Stimulated activated CD4-positive, alpha-beta T cell treated with anti-CD3 and anti-CD28 coated beads, Interleukin-1b, Interleukin-23, amount 100 ng/mL, for 24 hours (primary cell): ENCODE measurements at places on chromosomes 3 and 15.

DNA sequence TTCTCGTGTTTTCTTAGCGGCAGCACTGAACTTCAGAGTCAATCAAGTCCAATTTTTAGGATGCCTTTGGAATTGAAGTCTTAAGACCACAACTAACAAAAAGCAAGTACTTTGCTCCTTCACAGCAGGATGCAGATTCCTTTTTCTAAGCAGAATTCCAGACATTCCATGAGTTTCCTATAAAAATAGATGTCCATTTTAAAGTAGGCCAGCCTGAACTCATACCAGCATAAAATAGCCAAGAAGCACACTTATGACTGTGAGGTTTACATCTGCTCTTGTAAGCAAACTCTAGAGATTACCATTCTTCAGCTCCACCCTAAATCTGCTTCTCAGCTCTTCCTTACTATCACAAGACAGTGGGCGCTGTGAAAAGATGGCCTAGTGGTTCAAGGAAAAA, 85.8 kb downstream of the THBS1 start:
- no peak for DNase-seq

DNA sequence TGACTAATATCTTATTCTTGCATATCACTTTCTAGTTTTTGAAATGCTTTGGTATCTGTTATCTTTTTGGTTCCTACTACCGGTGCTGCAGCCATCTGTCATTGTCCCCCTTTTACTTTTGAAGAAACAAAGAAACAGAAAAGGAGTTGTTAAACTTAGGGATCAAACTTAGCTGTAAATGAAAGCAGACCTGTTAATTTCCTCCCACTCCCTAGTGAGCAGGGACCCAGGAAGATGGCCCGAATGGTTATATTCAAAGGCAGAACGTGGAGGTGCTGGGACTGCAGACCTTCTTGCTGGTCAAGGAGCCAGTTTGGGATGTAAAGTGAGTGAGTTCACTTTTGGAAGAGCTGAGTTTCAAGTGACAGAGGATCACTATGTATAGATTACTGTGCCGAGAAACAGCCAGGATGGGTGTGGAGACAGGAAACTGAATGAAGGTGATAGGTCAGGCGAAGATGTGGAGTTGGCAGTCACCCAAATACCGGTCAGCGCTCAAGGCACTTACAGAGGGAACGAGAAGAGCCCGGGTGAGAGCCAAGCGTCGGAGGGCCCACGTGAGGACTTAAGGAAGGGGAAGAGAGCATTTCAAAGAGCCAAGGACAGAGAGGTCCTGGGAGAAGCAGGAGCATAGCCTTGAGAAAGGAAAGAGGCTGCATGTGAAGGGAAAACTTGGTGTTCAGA, 20.1 kb downstream of the KBTBD8 start:
- no peak for DNase-seq

DNA sequence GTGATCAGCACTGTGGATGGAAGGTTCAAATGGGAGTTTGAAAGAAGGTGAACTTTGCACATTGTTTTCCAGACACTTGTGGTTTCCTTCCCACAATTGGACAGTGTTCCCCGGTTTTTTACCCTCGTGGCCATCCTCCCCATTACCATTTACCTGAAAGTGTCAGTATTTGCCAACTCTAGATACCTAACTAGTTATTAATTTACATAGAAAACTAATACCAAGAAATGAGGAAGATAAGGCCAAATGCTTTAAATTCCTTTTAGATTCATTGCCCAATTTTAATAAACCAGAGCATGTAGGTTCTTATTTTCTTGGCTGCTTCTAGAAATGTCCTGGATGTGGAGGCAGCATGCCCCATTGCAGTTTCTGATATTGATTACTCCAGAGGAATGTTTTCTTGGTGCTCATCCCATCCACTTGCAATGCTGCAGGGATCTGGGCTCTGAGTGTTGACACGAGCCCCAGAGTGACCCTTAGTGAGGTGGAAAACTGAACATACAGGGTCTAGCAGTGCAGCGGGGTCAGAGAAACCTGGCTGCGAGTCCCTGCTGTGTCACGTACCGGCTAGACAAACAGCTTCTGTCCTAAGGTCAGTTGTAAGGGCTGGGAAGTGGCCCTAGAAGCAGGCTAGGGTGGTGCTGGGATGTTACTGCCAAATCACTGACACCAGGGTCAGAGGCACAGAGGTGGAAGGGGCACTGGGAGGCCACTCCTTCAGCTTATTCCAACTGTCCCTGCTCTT, 23.5 kb downstream of the LSM3 start:
- DNase-seq, result no peak

GRCh38 chr15:50236433-50236832, 29.1 kb downstream of the HDC start:
- no peak for DNase-seq

DNA sequence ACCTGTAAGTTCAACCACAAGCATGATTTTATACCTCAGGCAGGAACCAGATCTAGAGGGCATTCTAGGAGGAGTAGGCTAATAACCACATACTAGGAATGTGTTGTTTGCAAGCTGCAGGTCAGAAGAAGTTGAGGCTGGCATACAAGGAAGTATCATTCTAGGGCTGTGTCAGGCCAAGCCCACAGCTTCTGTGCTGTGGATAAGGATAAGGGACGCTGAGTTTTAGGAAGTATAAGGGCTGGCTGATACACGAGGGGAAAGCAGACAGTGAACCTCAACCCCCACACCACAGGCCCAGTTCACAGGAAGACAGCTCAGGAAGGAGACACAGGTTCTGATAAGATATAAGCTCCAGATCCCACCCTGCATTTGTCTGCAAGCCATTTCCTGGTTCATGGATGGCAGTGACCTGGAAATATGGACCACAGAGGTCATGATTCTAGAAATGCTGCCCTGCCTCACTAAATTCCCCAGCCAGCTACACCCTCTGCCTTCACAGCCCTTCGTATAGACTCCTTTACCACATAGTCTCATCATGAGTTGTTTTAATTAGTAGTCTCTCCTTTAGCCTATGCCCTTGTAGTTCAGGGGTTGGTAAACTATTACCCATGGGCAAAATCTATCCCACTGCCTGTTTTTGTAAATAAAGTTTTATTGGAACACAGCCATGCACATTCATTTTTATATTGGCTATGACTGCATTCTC, 260.7 kb downstream of the OPA1 start:
- no peak for DNase-seq

DNA sequence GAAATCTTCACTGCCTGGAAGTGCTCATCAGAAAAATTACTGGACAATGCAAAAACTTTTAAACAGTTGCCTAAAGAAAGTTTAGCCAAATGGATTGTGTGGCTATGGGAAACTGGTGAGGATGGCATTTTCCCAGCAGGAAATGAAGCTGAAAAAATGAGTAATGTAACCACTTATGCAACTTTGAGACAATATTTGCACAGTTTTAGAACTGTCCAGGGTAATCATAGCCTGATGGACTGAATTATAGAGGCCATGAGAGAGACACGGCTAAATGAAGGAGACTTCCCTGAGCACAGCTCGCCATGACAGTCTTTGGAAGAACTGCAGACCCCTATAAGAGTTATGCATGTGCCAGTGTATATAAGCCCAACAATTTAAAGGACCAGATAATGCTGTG, 881.5 kb downstream of the VGLL3 start:
- no peak for DNase-seq

GRCh38 chr3:134910026-134910425, 115.0 kb downstream of the EPHB1 start:
- DNase-seq, result no peak

DNA sequence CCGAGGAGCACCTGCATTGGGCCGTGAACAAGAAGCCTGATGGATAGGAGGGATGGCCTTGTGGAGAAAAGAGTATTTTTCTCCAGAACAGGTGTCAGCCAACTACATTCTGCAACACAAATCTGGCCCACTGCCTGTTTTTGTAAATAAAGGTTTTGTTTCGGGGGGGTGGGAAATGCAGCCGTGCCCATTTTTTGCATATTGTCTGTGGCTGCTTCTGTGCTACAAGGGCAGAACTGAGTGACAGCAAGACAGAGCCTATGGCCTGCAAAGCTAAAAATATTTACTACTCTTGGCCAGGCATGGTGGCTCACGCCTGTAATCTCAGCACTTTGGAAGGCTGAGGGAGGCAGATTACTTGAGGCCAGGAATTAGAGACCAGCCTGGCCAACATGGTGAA, 95.9 kb upstream of the AKAP13 start:
- DNase-seq, result no peak

DNA sequence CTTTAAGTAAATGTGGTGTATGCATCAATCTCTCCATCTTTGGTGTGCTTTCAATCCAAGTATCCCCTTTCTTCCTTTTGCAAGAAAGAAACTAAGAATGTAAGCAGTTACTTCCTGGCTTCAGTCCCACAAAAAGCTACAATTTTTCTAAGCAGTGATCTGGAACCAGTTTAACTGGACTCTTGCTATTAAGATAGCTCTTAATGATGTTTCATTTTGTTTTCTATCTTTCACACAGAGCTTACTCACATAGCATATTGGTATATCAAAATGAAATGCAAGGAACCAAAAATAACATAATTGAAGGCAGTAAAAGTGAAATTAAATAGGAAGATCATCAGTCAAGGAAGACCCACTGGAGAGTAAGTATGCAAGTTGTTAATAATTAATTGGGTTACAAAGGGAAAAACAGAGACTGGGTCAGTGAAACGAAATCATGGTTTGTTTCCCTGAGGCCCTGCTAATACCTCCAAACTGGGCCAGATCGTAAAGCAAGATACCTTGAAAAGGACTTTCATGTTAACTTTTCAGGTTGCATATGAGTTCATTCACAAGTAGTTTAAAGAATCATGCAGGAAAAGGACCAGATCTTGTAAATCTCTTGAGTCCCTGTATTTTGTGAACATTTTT, 41.9 kb downstream of the GPR160 start:
- no peak for DNase-seq

DNA sequence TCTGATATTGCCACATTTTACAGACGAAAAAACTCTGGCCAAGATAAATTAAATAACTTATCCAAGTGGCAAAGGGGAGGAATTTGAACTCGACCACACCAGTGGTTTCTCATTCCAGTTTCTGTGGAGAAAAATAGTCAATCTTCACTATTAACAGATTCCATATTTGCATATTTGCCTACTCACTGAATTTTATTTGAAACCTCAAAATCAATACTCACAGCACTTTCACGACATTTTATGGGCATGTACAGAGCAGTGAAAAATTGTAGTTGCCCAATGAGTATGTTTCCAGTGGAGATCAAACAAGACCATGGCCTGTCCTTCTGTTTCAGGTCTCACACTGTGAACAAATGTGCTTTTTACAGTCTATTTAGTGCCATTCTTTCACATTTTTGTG, 374.3 kb downstream of the MAGI1 start:
- no peak for DNase-seq

DNA sequence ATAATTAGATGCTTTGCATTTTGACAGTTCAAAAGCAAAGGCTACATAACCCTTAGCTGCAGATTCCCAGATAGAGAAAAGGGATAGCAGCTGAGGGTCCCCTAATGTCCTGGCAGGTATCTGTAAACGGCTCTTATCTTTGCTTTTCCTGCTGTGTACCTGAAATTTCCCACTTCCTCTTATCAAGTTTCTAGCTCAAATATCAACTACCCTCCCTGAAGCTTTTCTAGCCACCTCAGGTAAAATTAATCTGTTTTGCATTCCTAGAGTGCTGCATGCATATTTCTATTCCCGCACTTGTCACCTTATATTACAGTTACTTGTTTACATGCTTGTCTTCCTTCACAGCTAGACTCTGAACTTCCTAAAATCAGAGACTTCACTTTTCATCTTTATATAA, 55.6 kb upstream of the STXBP5L start:
- DNase-seq, result no peak

DNA sequence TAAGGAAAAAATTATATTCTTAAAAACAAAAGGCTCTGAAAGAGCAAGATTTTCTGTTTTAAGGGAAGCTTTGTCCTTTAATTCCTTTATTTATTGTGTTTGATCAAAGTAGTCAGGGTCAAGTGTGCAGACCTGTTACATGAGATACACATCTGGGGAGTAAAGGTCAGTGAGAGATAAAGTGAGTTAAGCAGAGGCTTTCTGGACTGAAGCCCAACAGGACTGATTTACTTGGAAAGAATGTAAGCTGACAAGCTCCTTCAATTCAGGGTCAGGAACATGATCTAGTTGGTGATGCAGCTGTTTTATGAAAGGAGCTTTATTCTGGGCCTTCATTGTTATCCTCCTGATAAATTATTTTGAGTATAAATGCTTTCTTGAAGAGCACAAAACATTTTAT, 20.7 kb upstream of the OTOL1 start:
- DNase-seq, result no peak

DNA sequence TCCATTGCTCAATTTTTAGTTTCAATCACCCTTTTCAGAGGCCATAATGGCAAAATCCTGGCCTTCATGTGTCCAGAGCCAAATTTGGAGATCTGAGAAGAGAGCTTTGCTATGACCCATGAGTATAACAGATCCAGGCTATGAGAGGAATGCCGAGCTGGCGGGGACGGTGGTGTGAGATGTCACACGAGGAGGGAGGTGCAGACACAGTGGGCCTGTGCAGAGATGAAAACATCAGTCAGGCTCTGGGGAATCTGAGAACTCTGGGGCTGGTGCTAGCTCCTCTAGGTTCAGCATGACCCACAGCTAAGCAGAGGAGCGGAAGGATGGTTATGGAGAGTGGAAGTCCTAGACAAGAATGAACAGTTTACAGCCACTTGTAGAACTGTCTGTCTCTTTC, 398.3 kb upstream of the ATP10A start:
- no peak for DNase-seq

DNA sequence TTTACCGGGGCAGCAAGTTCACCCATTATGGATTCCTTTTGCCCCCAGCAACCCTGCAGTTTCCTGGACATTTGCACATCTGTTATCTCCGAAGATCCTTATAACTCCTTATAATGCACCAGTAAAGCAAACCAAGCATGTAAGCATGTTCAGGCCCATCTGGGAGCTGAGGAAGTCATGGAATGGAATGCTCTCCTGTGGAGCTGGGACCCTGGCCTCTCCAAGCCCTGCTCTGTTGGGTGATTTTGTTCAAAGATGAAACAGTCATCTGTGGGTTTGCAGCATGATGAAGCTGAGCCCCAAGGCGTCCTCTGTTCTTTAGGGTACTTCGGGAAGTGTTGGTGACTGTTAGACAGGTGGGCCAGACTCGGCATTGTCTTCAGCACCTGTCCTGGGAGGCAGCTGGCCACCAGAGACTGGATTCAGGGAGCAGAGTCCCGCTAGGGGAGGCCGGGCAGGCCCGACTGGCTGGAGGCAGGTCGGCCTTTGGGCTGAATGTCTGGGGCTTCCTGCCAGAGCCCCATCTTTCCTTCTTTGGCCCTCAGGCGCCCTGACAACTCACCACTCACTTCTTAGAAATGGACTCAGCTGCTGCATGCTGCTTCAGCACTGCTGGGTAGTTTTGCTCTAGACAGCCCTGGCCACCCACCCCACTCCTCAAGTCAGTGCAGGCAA, 3.9 kb downstream of the DNAH1 start:
- DNase-seq, result no peak
